ENCODE measurements at places on chromosomes 4 and X.

DNA sequence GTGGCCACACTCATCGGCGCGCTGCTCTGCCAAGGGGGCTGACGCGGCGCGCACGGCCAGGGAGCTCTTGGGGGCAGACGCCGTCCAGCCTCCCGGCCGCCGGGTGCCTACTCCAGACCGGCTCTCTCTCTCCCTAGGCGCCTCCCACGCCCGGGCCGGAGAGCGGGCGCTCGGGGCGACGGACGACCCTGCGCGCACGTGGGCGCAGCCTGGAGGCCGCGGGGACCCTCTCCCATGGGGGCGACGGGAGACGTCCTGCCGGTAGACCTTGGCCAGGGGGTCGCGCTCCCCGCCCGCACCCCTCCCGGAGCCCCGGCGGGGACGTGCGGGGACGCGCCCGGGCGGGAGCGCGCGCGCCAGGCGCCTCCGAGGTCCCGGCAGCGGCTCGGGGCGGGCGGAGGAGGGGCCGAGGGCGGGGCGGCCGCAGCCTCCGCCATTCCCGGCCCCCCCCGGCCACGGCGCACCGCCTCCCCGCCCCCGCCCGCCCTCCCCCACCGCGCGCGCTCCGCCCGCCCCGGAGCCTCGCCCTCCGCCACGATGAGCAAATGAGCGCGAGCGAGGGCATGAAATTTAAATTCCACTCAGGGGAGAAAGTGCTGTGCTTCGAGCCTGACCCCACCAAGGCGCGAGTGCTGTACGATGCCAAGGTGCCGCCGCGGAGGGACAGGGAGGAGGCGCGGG, at the start of gene MSL3:
MSL3 (plus strand) TSS at position 519 of the 681 bp plus-strand sequence; CDS start at position 546, 27 bp downstream.
- DNase-seq = no peak

DNA sequence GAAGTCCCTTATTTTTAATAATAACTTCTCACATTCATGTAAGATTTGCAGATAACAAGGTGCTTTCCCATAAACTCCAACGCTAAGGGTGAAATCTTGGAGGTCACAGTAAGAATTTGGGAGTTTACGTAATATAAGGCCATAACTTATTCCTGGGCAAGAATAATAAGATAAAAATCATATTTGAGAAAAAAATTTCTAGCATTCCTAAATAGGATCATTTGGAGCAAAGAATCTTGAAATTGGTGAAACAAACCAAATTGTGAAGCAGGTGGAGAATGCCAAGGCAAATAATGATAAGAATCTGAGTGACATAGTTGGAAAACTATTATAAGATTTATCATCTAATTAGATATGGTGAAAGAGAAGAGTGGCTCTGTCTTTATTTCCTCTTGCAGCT, 50.4 kb upstream of the FGF16 start:
- no peak for DNase-seq

DNA sequence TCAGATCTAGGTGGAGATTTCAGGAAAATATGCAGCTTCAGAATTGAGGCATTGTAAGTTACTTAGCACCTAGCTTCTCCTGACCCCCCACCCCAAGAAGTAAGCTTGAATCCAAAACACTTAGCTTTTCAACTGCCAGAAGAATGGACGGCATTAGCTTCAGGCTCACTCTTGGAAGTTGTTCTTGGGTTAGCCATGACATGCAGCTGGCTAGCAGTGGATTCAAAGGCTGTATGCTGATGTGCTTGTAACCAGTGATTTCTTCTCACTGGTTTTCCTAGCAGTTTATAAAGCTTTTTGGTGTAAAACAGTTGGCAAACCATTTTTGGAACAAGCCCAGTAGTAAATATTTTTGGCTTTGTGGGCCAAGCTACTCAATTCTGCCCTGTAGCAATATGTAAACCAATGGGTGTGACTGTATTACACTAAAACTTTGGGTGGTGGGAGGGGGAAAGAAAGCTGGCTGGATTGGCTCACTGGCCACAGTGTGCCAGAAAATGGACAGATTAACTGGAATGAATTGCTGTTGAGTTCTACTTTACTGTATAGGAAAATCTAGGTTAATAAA, 85.6 kb downstream of the SHROOM2 start:
- DNase-seq = no peak

- no peak for DNase-seq
Observed at GRCh38 chrX:37405956-37406355, 56.8 kb downstream of the PRRG1 start.

- DNase-seq = no peak
Observed at GRCh38 chr4:52037689-52038102, 403 bp downstream of the SGCB start.

DNA sequence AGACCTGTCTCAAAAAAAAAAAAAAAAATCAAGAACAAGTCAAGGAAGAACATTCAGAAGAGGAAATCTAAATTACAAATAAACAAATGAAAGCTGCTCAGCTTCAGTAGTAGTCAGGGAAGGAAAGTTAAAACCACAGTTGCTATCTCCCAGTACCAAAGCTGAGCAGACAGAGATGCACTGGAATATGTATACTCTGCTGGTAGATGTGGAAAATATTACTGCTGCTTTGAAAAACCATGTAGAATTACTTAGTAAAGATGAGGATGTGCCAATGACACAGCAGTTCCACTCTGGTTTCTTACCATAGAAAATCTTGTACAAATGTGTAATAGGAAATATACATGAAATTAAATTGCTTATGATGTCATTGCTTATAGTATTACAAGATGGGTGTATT, 25.1 kb upstream of the PRKX start:
- no peak for DNase-seq

DNA sequence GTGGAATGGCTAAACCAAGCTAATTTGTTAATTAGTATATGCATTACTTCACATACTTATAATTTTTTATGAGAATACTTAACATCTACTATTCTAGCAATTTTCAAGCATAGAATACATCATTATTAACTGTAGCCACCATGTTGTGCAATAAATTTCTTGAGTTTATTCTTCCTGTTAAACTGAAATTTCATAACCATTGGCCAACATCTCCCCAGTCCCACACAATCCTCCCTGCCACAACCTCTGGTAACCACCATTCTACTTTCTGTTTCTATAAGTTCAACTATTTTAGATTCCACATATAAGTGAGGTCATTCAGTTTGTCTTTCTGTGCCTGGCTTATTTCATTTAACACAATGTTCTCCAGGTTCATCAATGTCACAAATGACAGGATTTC, 208.5 kb downstream of the PPP4R3C start:
- no peak for DNase-seq

- DNase-seq = no peak
Observed at GRCh38 chr4:169956091-169956843, 69.9 kb downstream of the MFAP3L start.

DNA sequence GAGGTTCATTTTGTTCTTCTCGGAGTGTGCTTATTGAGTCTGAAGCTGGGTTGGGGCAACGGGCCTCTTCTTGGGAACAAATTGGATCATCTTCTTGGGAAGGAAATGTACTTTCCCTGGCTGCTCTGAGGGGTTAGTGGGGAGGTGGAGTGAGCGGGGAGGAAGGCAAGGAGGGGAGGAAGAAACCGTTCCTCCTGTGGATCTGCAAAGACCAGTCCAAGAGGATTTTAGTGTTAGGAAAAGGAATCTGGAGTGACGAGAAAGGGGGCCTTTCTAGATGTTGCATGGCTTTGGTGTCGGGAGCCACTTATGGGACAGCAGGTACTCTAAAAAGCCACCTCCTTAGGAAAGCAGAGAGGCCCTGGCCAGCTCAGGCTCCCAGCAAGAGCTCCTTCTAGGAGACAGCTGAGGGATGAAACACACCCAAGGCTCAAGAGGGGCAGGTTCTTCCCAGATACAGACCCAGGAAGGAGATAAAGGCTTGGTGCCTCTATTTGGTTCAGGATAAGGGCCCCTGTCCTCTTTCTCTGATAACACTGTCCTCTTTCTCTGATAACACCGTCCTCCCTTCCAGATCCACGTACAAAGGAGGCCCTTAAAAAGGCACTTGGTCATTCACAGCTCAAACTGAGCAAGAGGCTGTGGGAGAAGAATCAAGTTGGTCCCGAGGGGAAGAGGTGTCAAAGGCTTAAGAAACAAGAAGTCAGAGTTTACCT, 451 bp downstream of the SOD3 start:
- no peak for DNase-seq

DNA sequence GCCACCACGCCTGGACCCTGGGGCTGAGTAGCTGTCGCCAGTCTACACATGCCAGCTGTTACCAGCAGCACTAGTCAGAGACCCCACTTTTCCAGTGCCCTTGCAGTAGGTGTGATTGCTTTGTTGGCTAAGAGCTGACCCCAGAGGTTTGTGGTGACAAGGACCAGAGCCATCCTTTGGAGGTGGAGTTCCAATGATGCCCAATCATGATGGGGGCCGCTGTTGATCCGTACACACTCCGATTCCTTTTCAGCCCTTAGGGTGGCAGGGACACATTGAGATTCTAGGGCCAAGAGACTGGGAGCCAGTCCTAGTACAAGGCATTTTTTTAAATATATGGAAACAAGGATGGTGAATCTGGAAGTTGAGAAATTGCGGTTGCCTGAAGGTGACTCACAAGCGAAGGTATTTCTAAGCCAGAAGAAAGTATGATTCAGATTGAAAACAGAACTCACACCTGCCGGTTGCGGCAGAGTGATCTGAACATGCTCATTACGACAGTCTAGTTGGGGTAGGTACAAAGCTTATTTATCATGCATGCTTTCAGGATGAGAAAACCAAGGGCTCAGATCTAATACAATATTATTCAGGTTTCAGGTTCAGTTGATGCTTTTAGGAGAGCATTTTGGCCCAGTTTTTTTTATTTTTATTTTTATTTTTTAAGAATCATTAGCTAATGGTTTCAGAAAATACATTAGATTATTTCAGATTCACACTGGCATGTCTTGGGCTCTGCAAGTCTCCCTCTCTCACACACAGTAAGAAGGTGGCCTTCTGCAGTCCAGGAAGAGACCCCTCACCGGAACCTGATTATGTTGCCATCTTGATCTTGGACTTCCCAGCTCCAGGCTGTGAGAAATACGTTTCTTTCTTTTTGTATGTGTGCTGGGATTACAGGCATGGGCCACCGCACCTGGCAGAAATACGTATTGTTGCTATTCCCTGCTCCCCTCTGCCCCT, 43.4 kb downstream of the SHROOM2 start:
- no peak for DNase-seq

GRCh38 chrX:20205927-20206708, 60.6 kb downstream of the RPS6KA3 start:
- no peak for DNase-seq

- no peak for DNase-seq
Observed at GRCh38 chr4:121951521-121952110, at the start of gene TRPC3. Gene TRPC3, minus strand, starts transcription at chr4:121952060. Its CDS starts 380 bp downstream, at chr4:121951680.

DNA sequence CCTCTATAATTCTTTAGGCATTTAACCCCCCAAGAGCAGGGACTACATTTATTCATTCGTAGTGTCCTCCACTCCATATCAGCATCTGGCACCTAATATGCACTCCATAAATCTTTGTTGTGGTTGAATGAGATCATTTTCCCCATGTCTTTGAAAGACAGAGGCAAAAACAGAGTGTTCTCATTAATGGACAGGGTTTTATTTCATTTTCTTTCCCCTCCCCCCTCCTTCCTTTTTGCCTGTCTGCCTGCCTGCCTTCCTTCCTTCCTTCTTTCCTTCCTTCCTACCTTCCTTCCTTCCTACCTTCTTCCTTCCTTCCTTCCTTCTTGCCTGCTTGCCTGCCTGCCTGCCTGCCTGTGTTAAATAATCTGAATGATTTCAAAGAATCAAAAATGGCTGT, 83.2 kb downstream of the SHROOM3 start:
- DNase-seq = no peak

DNA sequence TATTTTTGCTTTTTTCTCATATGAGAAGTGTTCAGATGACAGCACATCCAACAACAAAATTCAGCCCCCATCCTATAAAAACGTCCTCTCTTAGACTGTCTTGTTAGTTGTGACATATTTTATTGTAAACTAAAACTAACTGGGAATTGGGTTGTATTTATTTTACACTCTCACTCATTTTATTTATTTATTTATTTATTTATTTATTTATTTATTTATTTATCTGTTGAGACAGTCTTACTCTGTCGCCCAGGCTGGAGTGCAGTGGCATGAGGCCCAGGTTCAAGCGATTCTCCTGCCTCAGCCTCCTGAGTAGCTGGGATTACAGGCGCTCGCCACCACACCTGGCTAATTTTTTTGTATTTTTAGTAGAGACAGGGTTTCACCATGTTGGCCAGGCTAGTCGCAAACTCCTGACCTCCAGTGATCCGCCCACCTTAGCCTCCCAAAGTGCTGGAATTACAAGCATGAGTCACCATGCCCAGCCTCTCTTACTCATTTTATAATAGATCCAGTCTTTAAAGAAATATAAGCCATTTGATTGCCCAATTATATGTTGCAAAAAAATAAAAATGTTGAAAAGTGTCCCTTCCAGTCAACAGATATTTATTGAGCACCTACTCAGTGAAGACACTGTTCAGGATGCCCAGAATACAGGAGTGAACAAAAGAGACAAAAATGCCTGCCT, 44.6 kb downstream of the PALLD start:
- DNase-seq = no peak

- DNase-seq = no peak
Observed at GRCh38 chr4:88709989-88710388, 12.4 kb upstream of the NAP1L5 start.

DNA sequence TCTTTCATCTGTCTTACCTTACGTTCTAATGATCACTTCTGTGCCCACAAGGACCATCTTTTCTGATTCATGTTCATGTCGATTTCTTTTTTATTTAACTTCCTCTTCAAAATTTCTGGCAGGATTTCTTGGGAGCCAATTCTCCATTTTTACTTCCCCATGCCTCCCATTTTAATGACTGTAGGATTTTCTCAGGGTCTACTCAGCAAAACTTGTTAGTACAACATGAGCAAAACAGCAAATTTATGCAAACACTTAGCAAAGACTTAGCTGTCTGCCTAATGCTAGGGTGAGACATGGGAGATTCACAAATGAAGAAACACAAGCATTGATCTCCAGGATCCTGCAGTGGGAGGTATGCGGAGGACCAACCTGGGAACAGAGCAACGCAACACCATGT, 5.5 kb downstream of the CD38 start:
- DNase-seq = no peak

- no peak for DNase-seq
Observed at GRCh38 chrX:52082578-52082977, 13.6 kb upstream of the MAGED4B start.

GRCh38 chr4:164606478-164606877, 147.5 kb upstream of the SMIM31 start:
- DNase-seq = no peak

GRCh38 chr4:62487016-62487415, 1286.9 kb downstream of the ADGRL3 start:
- no peak for DNase-seq

- DNase-seq = no peak
Observed at GRCh38 chrX:107978707-107979307, 3.4 kb downstream of the TEX13B start.

GRCh38 chr4:11732155-11732554, 303.5 kb upstream of the HS3ST1 start:
- DNase-seq = no peak

- no peak for DNase-seq
Observed at GRCh38 chr4:152431291-152431690, 104.6 kb downstream of the FBXW7 start.

DNA sequence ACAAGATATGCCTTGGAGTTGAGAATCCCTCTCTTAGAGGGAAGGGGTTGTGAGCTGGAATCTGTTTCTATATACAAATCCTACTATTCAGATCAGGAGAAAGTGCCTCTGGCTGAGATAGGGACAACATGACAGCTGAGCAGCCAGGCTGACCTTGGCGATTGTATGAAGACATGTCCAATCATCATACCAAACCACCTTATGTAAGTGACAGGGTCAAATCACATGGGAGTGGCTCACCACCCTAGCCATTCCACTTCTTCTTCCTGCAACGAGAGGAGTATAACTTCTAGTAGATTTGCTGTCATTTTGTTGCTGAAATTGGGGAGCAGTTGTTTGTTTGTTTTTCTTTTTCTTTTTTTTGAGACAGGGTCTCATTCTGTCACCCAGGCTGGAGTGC, 48.3 kb upstream of the TMEM150C start:
- no peak for DNase-seq

Measured in vagina (tissue), 2 donors.